ENCODE measurements at places on chromosomes 6 and 20.

- no peak for DNase-seq
These were observed 283.9 kb upstream of the FOXQ1 start for GRCh38 chr6:1027795-1028569.

GRCh38 chr6:114342086-114342825, 567 bp downstream of the HS3ST5 start:
- DNase-seq: no peak

DNA sequence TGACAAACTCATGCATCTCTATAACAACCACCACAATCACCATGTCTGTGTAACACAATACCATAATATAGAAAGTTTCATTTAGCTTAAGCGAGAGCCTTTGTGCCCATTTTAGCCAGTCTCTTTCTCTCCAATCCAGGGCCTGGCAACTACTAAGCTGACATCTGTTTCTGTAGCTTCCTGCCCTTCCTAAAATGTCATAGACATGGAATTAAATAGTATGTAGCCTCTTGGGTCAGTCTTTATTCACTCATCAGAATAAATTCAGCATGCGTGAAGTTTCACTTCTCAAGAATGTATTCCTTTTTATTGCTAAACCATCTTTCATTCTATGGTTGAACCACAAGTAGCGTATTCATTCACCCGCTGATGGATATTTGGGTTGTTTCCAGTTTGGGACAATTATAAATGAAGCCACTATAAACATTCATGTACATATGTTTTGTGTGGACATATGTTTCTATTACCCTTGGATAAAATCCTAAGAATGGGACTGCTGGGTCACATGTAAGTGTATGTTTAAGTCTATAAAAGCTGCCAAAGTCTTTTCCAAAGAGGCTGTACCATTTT, 1.7 kb upstream of the TREM2 start:
- no peak for DNase-seq

GRCh38 chr6:39322306-39322850, at the start of gene KCNK16:
KCNK16 (minus strand) TSS chr6:39322702; CDS start chr6:39322540, 162 bp downstream.
- no peak for DNase-seq

DNA sequence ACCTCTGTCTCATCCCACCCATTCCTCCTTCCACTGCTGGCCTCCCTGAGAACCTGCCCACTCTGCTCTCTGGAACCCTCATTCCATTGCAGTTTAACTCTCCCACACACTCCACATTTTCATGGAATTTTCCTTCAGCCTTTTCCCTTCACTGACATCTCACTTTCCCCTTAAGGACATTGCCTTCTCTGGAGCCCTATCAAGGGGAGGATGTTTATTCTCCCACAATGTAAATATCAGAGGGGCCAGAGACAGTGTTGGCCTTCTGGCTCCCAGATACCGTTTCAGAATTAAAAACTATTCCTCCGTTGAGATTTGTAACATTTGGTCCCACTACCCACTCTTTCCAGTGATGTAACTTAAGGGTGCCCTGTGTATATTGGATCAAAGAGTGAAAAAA, 199.5 kb upstream of the KCNK16 start:
- DNase-seq: no peak

- DNase-seq: no peak
These were observed 70.8 kb upstream of the DYNLRB1 start for GRCh38 chr20:34445177-34446065.

GRCh38 chr6:82493467-82493866, 129.8 kb downstream of the TPBG start:
- no peak for DNase-seq

DNA sequence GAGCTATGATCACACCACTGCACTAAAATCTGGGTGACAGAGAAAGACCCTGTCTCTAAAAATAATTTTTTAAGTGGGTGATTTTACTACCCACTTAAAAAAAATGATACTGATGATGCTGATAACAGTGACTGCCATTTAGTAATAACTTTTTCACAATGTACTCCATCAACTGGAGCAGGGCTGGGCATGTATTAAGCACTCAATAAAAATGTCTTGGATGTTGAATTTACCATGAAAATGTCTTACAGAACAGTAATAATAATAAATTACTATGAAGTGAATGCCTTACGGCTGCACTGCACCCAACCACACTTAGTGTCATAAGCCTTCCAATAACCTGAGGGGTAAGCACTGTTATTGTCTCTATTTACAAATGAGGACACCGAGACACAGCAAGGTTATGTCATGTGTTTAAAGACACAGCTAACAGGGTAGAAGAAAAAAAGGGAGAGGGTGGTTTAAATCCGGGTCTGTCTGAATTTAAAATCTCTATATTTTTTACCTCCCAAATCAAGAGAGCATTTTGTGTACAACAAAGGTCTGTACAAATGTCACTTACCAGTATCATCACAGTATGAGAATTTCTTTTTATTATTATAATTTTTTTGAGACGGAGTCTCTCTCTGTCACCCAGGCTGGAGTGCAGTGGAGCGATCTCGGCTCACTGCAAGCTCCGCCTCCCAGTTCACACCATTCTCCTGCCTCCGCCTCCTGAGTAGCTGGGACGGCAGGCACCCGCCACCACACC, 21.5 kb downstream of the RIMS4 start:
- no peak for DNase-seq

DNA sequence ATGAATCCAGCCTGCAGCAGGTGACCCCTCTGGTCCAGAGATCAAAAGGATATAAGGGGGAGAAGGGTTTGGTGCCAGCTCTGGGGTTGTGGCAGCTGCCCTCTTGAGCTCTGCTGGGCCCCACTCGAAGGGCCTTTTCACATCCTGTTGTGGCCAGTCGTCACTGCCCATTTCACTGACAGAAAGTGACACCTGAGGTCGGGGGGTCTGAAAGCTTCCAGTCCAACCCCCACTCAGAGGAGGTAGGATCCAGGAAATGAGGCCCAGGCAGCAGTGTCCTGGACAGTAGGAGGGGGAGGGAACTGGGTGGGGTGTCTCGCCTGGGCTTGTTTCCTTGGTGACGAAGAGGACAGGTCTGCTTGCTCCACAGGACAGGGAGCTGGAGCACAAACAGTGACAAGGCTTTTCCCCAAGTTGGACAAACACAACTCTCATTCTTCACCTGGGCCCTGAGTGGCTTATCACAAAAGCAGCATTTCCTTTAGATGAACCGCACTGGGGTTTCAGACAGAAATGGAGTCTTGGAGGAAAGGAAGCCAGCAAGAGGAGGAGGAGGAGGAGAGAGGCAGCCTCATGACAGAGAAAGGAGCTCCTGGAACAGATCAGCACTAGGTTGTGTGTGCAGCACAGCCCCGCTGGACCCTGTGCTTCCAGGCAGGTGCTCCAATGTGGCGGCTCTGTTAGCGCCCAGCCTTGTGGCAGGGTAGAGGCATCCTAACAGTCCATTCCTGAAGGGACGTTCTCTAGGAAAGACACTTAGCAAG, 11.0 kb downstream of the FRS3 start:
- no peak for DNase-seq

DNA sequence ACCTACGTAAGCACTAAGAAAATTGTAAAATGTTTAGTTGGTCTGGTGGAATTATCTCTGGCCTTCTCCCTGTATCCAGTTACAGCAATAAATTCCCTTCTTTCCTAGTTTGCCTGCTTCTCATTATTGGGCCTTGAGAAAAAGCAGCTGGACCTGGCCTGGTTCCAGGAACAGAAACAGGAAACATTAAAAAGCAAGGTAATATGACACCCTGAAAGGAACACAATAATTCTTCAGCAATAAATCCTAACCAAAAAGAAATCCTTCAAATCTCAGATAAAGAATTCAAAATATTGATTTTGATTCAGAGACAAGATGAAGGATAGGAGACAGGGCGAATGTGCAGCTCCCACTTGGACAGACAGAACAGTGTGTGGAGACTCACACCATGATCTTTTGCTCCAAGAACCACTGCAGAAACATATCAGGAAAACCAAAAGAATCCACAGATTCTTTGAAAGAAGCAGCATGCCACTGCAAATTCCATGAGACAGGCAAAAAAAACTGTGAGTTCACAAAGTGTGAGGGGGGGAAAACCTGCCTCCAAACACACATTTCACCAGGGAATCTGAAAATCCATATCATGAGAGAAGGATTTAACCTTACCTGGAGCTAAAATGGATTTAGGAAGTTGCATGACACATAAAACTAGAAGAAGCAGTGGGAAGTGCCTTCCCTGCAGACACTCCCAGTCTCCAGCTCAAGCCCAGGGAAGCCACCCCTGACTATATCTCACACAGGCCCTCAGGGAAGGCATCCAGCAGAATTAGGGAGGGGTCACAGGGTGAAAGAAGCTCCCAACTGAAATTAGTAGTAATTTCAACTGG, 28.9 kb downstream of the TREM1 start:
- no peak for DNase-seq

- DNase-seq: no peak
These were observed 8.8 kb upstream of the PCMTD2 start for GRCh38 chr20:64246616-64247306.

GRCh38 chr6:27297857-27298730, 14.0 kb downstream of the POM121L2 start:
- DNase-seq: no peak

DNA sequence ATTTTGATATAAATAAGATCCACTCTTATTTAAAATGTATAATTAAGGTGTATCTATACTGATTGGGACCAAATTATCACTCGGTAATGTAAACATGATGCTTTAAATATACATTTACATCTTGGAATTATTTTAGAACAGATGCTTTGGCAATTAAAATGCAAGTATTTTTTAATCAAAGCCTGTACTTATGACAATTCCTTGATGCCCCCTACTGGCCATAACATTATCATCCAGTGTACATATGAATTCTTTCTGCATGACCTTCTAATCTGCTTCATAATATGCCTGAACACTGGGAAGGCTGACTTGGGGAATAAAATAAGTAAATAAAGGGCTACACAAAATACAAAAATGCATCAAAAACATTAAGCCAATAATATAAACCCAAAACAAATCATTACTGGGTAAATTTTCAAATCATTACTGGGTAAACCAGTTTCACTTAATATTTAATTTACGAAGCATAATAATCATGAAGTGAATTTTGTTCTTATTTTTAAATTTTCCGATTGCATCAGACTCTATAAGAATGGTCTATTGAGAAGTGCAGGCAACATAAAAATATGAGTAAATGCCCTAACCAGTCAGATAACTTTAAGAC, 65.1 kb downstream of the CGA start:
- DNase-seq: no peak
